Smooth muscle cell of the pulmonary artery (primary cell): ENCODE measurements at places on chromosomes 3 and 15. TPM values are rescaled to one million over a fixed set of nuclear protein-coding genes. Genes with fewer than 3 reads are reported as not detected.

Gene ERC2
- total RNA-seq: 0.07 and 0.10 TPM in 2 replicates

Gene CADPS
- 0.17 and 3.3 TPM in 2 replicates for total RNA-seq

Gene GOLGA8T
- 0.13 and 0.17 TPM in 2 replicates for total RNA-seq

Gene CPB1
- total RNA-seq: not detected in 2 replicates

Gene MITF
- total RNA-seq: 4.9 and 12.6 TPM in 2 replicates

Gene AADACL2
- total RNA-seq: not detected in 2 replicates

Gene STAB1
- 0.50 and 0.59 TPM in 2 replicates for total RNA-seq
